Activated CD4-positive, alpha-beta T cell treated with anti-CD3 and anti-CD28 coated beads, Interleukin-2, amount 10 ng/mL, durations not matched to agents 24 days and 14 days (primary cell): ENCODE measurements at places on chromosomes 1 and 21. TPM values are rescaled to one million over a fixed set of nuclear protein-coding genes. Genes with fewer than 3 reads are reported as not detected.

DNA sequence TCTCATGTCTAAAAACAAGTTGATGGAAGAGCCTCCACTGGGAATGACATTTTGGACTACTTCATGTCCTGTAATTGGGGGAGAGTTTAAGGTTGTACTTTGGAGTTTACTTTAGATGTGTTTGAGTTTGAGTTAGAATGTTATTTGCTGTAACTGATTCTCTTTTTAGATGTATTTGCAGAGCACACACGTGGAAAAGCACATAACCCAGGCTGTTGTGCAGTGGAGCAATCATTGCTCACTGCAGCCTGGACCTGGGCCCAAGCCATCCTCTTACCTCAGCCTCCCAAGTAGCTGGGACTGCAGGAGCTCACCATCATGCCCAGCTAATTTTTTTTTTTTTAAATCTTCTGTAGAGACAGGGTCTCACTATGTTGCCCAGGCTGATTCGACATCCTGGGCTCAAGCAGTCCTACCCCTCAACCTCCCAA is 36.7 kb upstream of the SH3D21 start:
- no peaks in the 10 kb centered on the region for H3K27me3 ChIP-seq
- peaks cover 9% of the 10 kb centered on the region for H3K4me1 ChIP-seq
- no peak for DNase-seq
- H3K27ac ChIP-seq, result no peak overlapping the region

- H3K4me1 ChIP-seq, result peaks cover 5% of the 10 kb centered on the region
- no peak overlapping the region for H3K4me3 ChIP-seq
- no peaks in the 10 kb centered on the region for H3K36me3 ChIP-seq
- no peak overlapping the region for H3K27ac ChIP-seq
- no peak for DNase-seq
- no peaks in the 10 kb centered on the region for H3K27me3 ChIP-seq
Observed at GRCh38 chr1:220485131-220485530, 42.8 kb upstream of the MARK1 start.

GRCh38 chr1:186079084-186079684 is 295.9 kb downstream of the TPR start:
- peaks cover 3% of the 10 kb centered on the region for H3K4me1 ChIP-seq
- H3K27ac ChIP-seq, result no peak overlapping the region
- no peak overlapping the region for H3K4me3 ChIP-seq
- DNase-seq, result no peak
- H3K36me3 ChIP-seq, result no peaks in the 10 kb centered on the region

GRCh38 chr1:82487778-82488177 is 687.0 kb downstream of the ADGRL2 start:
- no peak for DNase-seq
- no peaks in the 10 kb centered on the region for H3K36me3 ChIP-seq
- H3K27me3 ChIP-seq, result no peaks in the 10 kb centered on the region
- H3K4me1 ChIP-seq, result no peaks in the 10 kb centered on the region

DNA sequence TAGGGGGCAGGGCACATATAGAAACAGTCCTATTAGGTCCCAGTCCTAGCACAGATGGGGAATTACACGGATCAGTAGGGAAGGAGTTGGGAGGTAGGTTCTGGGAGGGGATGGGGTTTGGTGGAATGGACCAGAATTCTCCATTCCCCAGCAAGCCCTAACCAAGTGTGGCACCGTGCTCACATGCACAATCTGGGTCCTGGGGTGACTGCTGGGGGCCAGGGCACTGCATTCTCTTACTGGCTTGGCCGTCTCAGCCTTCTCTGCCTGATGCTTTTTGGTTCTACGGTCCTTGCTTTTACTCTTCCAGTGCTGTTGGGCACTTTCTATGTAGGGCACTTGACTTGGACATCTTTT is 53.9 kb downstream of the NENF start:
- H3K36me3 ChIP-seq, result no peaks in the 10 kb centered on the region
- H3K4me3 ChIP-seq, result no peak overlapping the region
- peaks cover 6% of the 10 kb centered on the region for H3K27me3 ChIP-seq
- DNase-seq, result no peak
- H3K27ac ChIP-seq, result no peak overlapping the region

DNA sequence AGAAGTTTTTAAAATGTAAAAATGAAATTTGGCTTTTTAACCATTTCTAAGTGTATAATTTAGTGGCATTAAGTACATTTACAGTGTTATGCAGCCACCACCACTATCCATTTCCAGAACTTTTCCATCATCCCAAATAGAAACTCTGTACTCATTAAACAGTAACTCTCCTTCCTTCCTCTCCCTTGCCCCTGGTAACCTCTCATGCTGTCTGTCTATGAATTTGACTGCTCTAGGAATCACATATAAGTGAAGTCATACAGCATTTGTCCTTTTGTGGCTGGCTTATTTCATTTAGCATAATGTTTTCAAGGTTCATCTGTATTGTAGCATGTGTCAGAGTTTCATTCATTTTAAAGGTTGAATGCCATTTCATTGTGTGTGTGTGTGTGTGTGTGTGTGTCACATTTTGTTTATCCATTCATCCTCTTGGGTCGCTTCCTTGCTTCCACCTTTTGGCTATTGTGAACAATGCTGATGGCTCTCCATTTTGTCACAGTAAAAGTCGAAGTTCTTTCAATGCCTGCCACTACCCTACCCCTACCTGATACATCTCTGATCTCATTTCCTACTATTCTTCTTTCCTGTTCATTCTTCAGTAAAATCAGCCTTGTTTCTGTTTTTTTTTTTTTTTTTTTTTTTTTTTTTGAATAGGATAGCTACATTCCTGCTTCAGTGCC is 45.3 kb downstream of the F3 start:
- peaks cover 25% of the 10 kb centered on the region for H3K36me3 ChIP-seq
- H3K4me3 ChIP-seq, result no peak overlapping the region
- no peak overlapping the region for H3K27ac ChIP-seq
- H3K27me3 ChIP-seq, result no peaks in the 10 kb centered on the region

- H3K27ac ChIP-seq, result no peak overlapping the region
- H3K36me3 ChIP-seq, result no peaks in the 10 kb centered on the region
- H3K27me3 ChIP-seq, result peaks cover 24% of the 10 kb centered on the region
- no peak for DNase-seq
Observed at GRCh38 chr1:212495766-212496494, 63.2 kb downstream of the NENF start.

GRCh38 chr1:235939480-235939775 is 72.7 kb upstream of the LYST start:
- peak overlapping the region; percentile 83 for H3K27ac ChIP-seq
- no peaks in the 10 kb centered on the region for H3K36me3 ChIP-seq
- H3K4me3 ChIP-seq, result peak overlapping the region; percentile 36
- no peak for DNase-seq

DNA sequence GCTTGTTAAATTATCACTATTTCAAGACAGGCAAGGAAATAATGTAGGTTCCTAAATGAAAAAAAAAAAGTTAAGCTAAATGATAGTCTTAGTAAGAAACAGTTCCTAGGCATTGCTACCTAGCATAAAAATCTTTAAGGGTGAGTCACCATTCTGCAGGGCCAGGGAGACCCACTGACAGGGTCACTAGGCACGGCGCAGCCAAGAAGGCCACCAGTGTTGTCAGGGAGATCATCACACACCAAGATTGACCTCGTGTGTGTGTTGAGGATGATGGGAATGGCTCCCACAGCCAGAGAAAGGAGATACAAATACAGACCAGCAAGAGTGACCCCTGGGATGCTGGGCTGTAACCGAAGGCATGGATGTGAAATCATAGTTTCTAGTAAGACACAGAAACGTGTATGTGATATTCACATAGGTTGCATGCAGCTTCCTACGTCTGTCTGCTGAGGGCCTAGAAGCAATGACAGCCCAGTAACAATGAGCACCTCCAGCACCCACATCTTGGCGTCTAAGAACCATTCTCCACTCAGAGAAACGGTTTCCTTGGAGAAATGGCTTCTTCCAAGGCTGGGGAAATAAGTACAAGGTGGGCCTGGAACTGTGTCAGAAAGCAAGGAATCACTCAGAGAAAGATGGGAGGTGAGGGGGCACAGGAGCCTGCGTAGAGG is 29.1 kb downstream of the RIPK4 start:
- no peak overlapping the region for H3K27ac ChIP-seq
- H3K27me3 ChIP-seq, result peaks cover 5% of the 10 kb centered on the region
- H3K36me3 ChIP-seq, result no peaks in the 10 kb centered on the region
- H3K4me3 ChIP-seq, result no peak overlapping the region
- DNase-seq, result no peak

- peaks cover 2% of the 10 kb centered on the region for H3K4me1 ChIP-seq
- no peak overlapping the region for H3K4me3 ChIP-seq
- H3K27ac ChIP-seq, result no peak overlapping the region
- peaks cover 18% of the 10 kb centered on the region for H3K27me3 ChIP-seq
- no peaks in the 10 kb centered on the region for H3K36me3 ChIP-seq
Observed at GRCh38 chr1:36665478-36666080, 182.9 kb upstream of the CSF3R start.

DNA sequence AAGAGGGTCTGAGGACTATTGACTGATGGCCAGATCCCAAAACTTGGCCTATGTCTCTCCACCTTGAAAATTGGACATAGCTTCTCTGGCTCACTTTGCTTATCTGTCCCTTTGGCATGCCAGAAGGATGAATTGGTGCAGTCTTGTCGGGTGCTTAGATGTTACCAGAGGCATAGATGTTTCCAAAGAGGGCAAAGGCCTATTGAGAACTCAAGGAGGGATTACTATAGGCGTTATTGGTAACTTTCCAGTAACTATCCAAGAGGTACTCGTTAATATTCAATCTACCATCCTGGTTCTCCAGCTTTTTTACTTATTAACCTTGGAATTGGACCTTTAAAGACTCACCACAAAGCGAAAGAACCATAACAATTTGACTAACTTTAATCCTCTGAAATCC is 368.3 kb upstream of the ESRRG start:
- peaks cover 25% of the 10 kb centered on the region for H3K27me3 ChIP-seq
- no peak overlapping the region for H3K27ac ChIP-seq

DNA sequence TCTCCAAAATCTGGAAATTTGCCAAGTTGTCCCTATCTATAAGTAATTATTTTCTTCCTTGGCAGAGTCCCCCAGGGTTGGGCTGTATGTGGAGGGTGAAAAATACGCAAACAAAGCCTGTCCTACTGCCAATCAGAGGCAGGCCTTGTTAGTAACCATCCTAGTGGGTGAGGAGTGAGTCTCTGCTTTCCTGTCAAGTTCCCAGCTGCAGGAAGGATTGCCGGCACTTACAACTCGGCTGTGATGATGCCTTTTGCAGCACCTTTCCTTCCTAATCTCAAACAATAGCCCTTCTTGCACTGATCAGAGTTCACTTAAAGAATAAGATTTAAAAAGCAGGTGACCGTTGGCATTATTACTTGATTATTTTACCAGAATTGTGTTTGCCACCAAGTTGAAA is 31.3 kb upstream of the FGGY start:
- peaks cover 12% of the 10 kb centered on the region for H3K27me3 ChIP-seq
- no peaks in the 10 kb centered on the region for H3K36me3 ChIP-seq
- no peak for DNase-seq
- no peak overlapping the region for H3K4me3 ChIP-seq

- no peak overlapping the region for H3K4me3 ChIP-seq
- H3K4me1 ChIP-seq, result no peaks in the 10 kb centered on the region
Observed at GRCh38 chr21:40176724-40177123, 309.5 kb downstream of the PCP4 start.

GRCh38 chr1:156579472-156579871 is at the start of gene TTC24:
TTC24 (plus strand) TSS chr1:156579723; CDS start chr1:156581365, 1,642 bp downstream.
- H3K36me3 ChIP-seq, result no peaks in the 10 kb centered on the region
- peaks cover 8% of the 10 kb centered on the region for H3K27me3 ChIP-seq
- no peak for DNase-seq

GRCh38 chr1:159088546-159089183 is 12.1 kb upstream of the AIM2 start:
- peaks cover 45% of the 10 kb centered on the region for H3K4me1 ChIP-seq
- no peak for DNase-seq
- H3K27ac ChIP-seq, result peak overlapping the region; percentile 86
- H3K27me3 ChIP-seq, result no peaks in the 10 kb centered on the region
- no peaks in the 10 kb centered on the region for H3K36me3 ChIP-seq
- H3K4me3 ChIP-seq, result peak overlapping the region; percentile 44

DNA sequence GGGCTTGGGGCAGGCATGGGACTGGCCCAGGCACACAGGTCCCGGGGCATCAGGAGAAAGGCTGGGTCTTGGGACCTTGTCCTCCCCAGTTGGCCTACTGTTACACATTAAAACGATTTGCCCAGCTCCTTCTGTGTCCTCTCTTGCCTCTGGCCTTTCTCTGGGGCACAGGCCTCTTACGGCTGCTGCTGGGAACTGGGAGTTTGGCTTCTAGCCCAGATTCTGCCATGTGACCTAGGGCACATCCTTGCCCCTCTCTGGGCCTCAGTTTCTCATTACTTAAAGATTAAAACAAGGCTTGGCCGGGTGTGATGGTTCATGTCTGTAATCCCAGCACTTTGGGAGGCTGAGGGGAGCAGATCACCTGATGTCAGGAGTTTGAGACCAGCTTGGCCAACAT is 14.0 kb downstream of the KDF1 start:
- no peak overlapping the region for H3K27ac ChIP-seq
- DNase-seq, result no peak
- peaks cover 36% of the 10 kb centered on the region for H3K36me3 ChIP-seq

DNA sequence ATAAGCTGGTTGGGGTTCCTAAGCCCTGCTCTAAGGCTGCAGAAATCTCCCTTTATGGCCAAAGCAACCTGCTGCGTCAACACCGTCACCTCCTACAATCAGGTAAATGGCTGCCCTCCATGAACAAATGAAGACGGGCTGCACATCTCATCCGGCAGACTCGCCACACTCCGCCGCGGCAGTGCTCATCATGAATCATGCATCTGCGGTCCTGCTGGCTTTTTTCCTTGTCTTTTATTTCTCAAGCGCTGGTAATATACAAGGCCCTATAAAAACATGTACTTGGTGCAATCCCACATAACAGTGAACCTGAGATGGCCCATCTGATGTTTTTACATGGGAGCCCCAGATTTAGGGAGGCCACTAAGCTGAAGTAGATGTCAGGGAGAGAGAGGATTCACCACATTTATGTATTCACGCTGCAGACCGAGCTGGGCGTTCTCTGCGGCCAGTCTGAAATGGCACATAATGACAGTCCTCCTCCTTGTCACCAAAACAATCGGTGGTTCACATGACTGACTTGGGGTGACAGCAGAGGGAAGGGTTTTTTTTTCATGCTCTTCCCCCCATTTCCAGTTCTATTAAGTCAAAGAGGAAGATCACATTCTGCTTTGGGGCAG is 91.6 kb downstream of the KAZN start:
- H3K36me3 ChIP-seq, result no peaks in the 10 kb centered on the region
- DNase-seq, result no peak
- no peak overlapping the region for H3K27ac ChIP-seq
- H3K4me3 ChIP-seq, result no peak overlapping the region
- H3K4me1 ChIP-seq, result no peaks in the 10 kb centered on the region

DNA sequence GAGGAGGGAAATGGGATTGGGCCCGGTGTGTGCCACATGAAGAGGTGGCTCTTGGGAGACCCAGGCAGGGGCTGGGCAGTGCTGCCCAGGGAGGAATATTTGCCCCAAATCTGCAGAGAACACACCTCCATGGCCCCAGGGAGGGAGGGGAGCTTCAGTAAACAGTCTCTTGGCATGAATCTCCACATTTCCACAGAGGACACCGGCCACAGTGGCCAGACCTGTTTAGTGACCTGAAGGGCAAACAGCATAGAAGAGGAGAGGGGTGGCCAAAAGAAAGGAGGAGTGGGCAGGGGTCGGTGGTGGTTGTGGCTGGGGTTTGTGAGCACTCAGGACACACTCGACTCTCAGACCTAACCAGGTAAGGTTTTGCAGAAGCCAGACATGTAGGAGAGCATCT is 54.0 kb upstream of the IFFO2 start:
- H3K4me3 ChIP-seq, result peak overlapping the region; percentile 69
- peaks cover 31% of the 10 kb centered on the region for H3K4me1 ChIP-seq
- H3K36me3 ChIP-seq, result peaks cover 2% of the 10 kb centered on the region
- no peak for DNase-seq
- peaks cover 2% of the 10 kb centered on the region for H3K27me3 ChIP-seq
- H3K27ac ChIP-seq, result peak overlapping the region; percentile 87

The RNU1-3 gene
- 1,962 and 2,189 TPM in 2 replicates for total RNA-seq

The LCE1D gene
- not detected in 2 replicates for total RNA-seq

The TNFRSF1B gene
- total RNA-seq, result 145 TPM in 2 replicates

The LCE2A gene
- not detected in 2 replicates for total RNA-seq

The GPR161 gene
- total RNA-seq, result 0.51 and 0.85 TPM in 2 replicates

The RGSL1 gene
- not detected in 2 replicates for total RNA-seq
